ENCODE measurements at places on chromosomes 13 and 19.

- no peak for DNase-seq
These were observed 20.8 kb upstream of the FBXL3 start for GRCh38 chr13:77047649-77048343.

- DNase-seq = no peak
These were observed at the start of gene STRN4 for GRCh38 chr19:46746281-46747057. STRN4 (minus strand) TSS chr19:46746450; CDS start chr19:46746430, 20 bp downstream.

DNA sequence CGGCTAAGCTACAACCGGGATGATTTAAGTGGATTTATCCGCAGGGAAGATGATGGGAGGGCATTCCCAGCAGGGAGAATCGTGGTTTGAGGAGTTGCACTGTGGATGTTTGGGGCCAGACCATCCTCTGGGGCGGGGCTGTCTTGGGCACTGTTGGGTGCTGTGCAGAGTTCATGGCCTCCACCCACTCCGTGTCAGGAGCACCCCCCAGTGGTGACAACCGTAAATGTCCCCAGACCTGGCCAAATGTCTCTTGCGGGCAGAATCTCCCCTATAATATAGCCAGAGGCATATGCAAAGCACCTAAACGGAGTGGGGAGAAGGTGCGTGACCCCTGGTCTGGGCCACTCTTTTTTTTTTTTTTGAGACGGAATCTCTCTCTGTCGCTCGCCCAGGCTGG is 40.2 kb downstream of the SMIM24 start:
- DNase-seq = peak; percentile 49

DNA sequence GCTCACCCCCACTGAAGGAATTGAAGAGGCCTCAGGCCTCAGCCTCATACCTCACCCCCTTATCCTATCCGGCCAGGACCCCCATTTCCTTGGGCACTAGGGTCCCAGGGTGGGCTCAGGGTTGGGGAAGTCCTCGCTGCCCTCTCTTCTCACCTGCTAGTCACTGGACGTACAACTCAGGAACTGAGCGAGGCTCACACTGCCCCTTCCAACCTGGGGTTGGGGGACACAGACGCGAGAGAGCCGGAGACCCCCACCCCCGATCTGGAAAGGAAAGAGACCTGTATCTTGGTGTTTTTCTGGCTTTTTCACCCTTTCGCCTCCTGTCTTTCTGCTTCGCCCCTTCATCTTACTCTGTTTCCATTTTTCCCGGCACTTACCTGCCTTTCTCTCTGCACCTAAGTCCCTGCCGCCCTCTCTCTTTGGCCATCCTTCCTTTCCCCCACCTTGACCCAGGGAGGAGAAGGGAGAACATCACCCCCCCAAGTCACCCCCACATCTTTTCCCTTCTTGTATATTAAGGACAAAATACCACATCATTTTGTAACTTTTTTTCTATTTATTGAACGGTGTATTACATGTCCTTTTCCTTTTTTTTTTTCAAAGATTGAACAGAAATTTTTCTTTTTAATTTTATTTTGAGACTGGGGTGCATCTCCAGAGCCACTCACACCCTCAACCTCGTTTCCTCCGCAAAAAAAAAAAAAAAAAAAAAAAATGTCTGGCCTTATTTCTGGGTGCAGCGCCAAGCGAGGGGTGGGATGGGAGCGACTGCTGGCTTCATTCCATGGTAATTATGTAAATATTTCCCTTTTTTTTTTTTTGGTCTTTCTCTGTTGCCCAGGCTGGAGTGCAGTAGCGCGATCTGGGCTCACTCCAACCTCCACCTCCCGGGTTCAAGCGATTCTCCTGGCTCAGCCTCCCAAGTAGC is 36.6 kb downstream of the ZSWIM4 start:
- DNase-seq = no peak

DNA sequence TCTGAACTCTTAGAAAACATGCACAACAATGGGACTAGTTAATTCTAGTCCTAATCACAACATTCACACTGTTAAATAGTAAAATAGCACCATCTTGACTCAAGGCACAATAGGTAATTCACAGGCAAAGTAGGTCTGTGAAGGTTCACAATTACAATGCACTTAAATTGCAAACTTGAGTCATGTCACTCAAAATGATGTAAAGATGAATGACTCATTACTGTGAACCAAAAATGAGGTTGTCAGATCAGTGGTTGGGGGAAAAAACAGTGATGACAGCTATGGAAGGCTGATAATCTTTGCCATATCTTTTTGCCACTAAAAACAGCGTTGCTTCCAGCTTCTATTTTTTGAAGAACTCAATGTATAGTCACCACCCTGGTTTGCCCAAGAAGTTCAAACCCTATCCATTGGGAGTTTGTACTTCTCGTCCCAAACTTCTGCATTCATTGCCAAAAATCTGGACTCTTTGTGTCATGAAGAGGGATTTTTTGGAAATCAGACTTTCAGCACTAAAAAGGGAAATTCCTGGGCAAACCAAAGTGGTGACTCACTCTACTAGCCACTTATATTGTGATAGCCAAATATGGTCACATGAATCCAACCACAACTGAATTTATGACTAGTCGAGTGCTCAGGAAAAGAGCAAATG is 200.9 kb upstream of the TMTC4 start:
- peak; percentile 8 for DNase-seq

- DNase-seq = no peak
These were observed 42.7 kb upstream of the MIR17HG start for GRCh38 chr13:91304741-91305140.

- no peak for DNase-seq
These were observed at the start of gene PABPC3 for GRCh38 chr13:25095851-25096453. PABPC3 (plus strand) TSS chr13:25096136; CDS start chr13:25096199, 63 bp downstream.

DNA sequence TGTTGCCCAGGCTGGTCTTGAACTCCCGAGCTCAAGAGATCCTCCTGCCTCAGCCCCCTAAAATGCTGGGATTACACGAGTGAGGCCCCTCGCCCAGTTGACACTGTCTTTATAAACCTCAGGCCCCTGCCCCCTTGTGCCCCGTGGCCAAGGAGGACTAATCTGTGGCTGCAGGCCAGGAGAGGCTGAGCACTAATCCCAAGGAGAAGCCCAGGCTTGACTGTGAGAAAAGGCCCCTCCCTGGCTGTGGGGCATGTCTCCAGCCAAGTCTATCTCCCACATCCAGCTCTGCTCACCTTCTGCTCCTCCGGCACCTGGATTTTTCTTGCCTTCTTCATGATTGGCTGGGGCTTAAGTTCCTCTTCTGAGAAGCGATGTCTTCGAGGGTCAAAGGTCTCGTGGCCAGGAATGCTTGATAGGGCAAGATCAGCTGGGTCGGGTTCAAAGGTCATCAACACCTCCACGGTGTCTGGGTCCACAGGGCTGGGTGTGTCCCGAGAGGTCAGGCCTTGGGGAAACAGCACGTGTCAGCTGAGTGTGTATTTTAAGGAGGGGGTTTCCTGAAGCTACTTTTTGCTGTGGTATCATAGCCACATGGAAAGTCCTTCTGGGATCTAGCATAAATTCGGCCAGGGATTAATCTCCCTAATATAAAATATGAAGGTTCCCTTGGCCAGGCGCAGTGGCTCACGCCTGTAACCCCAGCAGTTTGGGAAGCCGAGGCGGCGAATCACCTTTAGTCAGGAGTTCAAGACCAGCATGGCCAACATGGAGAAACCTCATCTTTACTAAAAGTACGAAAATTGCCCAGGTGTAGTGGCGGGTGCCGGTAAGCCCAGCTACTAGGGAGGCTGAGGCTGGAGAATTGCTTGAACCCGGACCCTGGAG is 3.8 kb downstream of the DBP start:
- DNase-seq = no peak

DNA sequence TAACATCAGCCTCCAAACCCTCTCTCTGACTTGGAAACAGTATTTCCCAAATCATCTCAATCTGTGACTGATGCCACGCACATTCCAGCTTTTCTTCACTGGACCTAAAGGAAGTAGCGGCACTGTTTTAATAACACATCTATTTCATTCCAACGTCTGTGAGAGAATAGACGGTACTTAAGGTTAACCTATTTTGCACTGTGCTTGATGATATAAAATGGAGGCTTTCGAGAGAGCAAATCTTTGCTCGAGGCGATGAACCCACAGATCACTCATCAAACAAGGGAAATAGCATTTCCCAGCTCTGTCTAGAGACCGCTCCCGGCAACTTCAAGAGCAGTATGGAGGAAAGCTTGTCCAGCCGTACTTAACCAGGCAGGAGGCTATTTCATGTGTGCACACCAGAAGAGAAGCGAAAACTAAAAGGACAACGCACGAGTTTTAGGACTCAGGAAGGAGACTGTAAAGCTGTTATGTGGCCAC is 2.9 kb downstream of the UBL3 start:
- DNase-seq = no peak

DNA sequence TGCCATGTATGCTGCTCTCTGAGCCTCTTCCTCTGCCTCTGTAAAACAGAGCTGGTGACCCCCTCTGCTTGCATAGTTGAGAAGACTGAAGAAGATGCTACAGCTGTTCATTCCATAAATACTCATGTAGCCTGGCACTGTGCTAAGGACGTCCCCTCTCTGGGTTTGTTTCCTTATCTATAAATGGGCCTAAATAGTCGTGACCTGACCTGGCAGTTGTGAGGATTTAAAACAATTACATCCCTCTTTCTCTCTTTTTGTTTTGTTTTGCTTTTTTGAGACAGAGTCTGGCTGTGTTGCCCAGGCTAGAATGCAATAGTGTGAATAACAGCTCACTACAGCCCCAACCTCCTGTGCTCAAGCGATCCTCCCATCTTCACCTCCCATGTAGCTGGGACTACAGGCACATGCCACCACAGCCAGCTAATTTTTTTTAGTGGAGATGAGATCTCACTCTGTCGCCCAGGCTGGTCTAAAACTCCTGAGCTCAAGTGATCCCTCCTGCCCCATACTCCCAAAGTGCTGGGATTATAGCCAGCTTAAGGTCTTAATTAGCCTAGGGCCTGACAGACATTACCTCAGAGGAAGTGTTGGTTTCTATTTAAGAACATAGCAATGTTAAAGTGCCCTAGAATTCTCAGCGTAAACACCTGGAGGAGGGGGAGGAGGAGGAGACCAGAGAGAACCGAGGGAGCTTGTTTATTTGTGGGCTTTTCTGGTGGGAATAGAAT is 4.6 kb downstream of the WDR62 start:
- DNase-seq = no peak

DNA sequence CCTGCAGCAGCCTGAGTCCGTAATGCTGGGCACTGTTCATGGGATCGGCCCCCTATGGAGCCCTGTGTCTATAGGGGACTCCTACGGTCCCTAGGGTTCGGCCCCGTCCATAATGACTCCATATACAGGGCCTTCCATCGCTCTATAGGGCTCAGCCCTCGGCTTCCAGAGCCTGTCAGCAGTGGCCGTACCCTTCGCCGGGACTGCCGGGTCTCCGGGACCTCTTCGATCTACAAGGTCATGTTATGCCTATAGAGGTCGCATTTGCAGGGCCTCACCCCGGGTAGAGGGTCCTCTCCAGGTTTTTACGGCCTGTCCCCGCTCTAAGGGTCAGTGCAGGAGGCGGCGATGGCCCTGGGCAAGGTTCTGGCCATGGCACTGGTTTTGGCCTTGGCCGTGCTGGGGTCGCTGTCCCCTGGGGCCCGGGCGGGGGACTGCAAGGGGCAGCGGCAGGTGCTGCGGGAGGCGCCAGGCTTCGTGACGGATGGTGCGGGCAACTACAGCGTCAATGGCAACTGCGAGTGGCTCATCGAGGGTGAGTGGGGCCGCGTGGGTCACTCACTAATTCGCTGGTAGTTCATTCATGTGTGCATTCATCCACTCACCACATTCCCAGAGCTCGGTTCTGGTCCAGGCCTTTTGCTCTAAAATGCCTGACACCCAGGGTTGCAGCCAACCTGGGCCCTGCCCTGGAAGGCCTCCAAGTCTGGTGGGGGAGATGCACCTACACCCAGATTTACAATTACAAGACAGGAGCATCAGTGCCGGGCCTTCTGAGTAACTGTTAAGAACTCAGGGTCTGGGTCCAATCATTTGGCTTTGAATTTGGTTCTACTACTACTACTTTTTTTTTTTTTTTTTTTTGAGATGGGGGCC is 699 bp downstream of the MEGF8 start:
- DNase-seq = no peak

DNA sequence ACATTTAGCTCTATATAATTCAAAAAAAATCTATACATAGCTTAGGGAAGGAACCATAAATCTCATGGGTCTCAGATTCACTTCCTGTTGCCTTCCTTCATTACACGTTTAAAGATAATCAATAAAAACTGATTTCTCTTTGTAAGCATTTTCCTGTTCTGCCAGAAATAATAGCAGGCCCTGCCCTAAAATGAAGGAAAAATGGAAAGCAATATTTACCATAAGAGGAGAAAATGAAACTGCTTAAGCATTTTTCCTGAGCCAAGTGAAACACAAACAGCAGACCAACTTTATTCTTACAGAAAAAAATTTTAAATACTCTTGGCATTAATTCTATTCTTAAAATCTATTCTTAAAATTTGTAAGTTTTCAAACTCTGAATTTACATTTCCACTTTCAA is 4.0 kb downstream of the LHFPL6 start:
- no peak for DNase-seq
